ENCODE measurements at places on chromosomes 4 and X. TPM values are rescaled to one million over a fixed set of nuclear protein-coding genes. Genes with fewer than 3 reads are reported as not detected.

The GPR119 gene
- 7.6 TPM for polyA plus RNA-seq

The FGF13 gene
- polyA plus RNA-seq, result 0.49 TPM

The NOX1 gene
- not detected for polyA plus RNA-seq

DNA sequence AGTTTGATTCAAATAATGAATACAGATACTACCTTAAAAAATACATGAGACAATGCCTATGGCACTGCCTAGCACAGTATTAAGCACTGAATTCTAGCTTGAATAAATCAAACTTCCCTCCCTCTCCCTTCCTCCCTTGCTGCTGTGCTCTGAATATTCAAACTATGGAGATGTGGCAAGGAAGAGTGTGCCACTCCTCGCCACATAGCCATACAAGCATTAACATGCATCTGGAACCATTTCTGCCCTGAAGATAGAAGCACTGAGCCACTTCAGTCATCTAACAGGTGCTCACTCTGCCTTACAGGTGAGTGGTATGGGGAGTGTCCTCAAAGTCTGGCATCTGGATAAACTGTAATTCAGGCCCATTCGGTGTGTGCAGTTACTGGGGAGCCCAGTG, 276.9 kb downstream of the ARHGAP24 start:
- no peak for DNase-seq

DNA sequence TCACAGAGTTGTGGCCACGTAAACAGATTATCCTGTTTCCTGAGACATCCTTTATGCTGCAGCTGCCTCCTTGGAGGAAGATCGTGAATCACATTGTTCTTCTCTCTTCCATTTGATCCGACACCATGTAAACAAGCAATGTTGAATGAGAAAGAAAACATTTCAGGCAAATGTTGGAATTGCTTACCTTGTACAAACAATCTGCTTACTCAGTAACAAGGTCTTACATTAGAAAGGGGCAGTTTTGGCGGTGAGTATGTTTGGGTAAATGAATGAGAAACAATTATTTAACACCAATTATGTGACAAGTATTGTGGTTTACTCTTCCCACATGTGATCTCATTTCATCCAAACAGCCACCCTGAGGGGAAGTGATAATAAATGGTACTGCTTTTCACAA, 637.8 kb downstream of the RAB28 start:
- no peak for DNase-seq

DNA sequence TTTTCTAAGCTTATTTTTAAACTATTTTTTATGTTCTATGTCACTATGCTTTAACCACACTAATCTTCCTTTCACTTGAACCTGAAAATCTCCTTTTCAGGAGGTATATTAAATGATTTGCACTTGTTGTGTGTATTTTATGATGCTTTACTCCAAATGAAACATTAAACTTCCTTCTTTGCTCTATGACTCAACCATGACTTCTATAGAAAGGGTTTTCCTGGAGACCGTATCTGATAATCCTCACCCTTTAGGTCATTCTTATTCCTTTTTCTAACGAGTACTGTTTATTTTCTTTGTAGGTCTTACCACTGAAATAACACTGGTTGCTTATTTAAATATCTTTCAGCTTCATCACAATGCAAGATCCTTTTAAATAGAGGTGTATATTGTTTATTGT, 1163.2 kb downstream of the PCDH18 start:
- DNase-seq, result no peak

DNA sequence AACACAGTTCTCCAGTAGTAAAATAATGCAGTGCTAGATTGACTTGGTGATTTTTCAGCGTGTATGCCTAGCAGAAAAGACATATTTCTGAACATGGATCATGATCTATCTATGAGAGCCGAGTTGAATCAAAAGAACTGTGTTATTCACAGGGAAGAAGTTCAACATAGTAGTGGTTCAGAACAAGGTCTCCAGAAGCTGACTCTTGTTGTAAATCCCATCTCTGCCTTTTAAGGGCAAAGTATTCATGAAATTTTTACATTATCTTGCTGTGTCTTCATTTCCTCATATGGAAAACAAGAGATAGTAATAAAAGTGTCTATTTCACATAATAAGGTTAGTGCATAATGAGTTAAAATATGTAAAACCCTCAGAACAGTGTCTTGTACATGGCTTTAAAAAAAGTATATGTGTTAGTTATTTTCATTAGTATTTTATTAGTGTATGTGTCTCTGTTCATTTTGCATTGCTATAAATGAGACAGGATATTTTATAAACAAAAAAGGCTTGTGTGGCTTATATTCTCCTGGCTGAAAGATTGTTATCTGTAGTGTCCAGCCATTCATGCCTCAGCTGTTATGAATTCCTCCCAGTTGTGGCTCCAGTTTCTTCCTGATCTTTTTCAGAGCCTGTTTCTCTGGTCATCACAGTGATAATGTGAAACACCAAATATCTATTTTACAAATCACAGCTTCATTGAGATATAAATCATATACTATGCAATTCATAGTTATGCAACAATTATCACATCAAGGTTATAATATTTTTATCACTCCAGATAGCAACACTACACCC, 1351.2 kb downstream of the STIM2 start:
- DNase-seq, result no peak

GRCh38 chr4:77662396-77662795, 56.8 kb downstream of the CXCL13 start:
- DNase-seq, result no peak

DNA sequence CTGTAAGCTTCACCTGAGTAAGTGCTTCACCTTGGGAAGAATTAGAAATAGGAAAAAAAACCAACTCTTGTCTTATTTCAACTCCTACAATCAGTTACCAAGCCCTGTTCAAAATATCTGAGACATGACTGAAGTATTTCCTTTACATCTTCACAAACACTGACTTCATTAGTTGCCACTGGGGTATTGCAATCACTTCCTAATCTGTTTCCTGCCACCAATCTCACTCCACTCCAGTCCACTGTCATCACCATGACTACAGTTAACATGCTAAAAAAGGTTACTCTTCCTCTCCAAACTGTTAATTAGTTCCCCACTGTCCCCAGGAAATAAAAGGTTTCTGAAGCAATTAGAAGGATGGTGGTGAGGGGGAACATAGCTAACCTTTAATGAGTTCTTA, 3.3 kb upstream of the SUPT20HL1 start:
- DNase-seq, result no peak

DNA sequence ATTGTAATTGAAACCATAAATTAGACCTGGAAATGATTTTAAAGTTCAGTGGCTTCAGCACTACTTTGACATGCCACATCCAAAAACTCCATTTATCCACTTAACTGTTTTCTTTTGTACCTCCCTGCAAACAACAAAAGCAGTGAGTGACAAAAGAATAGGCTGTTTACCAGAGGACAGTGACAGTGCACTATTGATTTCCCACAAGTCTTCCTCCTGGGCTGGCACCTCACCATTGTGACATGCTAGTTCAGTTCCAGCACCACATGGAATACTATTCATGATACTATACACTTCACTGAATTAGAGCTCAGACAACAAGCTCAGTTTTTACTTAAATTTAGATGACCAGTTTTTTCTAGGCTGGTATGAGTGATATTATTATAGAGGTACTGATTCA, 29.3 kb downstream of the MOSPD2 start:
- DNase-seq, result no peak

- no peak for DNase-seq
These were observed 975.2 kb downstream of the STIM2 start for GRCh38 chr4:27835851-27836250.

DNA sequence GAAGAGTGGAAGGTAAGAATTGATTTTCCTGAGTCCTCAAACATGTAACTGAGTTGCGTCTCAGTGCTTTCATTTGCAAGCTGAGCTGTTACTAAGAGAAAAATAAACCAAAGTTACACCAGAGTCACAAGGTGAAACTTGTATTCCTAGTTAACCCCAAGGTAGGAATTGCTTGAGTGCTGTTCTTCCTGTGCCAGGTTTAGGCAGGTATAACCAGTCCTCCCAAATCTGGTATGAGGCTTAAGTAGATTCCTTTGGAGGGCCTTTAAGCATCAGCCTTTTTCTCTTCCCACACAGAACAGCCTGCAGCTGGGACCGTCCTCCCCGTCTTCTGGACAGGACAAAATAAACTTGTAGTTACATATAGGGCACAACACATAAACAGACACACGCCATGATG, 2.3 kb upstream of the BTC start:
- DNase-seq, result no peak

DNA sequence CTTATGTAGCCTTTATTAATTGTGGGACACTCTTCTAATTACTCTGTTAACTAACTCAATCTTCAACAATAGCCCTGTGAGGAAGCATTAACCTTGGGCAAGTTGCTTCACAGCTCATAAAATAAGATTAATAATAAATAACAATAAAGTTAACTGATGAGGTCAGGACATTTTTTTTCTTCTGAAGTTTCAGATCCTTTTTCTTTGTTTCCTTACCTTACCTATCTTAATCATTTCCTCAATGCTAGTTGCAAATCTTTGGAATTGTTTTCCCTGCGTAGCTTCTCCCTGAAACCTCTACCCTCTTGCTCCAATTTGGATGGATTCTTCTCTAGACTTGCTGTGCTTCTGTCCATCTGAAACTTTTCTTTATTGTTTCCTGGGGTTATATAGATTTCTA, 17.5 kb upstream of the PLAC8 start:
- no peak for DNase-seq

DNA sequence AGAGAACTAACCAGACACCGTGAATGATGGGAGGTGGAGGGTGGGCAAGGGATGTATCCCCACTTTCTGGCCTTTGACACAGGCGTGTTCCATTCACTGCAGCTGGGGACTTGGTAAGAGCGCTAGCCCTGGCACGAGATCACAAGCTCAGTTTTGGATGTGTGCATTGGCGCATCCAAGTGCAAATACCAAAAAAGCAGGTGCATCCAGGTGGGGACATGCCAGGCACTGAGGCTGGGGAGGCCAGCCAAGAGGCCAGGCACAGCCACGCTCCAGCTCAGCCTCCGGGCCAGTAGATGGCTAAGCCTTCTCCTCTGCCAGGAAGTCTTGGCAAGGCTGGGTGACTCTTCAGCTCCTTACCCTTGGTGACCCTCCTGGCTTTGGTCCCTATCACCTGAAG, 4.4 kb upstream of the ZFP92 start:
- no peak for DNase-seq

The PRRG1 gene
- polyA plus RNA-seq, result 0.84 TPM

DNA sequence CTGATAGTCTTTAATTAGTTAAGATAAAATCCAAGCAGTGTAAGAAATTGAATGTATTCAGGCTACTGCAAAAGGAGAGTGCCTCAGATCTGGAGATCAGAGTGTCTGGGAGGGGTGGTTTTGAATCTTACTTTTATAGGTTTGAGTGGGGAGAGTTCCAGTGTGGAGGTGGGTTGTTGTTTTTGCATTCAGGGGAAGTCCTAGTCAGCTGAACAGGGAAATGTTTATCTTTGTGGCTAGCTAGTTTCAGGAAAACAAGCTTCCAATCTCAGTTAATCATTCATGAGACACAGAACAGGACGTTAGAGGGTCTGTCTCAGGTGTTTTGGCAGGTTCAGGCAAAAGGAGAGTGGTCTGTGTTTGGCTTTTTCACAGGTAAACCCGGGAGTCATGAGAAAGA, 26.0 kb downstream of the ZNF81 start:
- no peak for DNase-seq

The RNF150 gene
- polyA plus RNA-seq, result 0.53 TPM

DNA sequence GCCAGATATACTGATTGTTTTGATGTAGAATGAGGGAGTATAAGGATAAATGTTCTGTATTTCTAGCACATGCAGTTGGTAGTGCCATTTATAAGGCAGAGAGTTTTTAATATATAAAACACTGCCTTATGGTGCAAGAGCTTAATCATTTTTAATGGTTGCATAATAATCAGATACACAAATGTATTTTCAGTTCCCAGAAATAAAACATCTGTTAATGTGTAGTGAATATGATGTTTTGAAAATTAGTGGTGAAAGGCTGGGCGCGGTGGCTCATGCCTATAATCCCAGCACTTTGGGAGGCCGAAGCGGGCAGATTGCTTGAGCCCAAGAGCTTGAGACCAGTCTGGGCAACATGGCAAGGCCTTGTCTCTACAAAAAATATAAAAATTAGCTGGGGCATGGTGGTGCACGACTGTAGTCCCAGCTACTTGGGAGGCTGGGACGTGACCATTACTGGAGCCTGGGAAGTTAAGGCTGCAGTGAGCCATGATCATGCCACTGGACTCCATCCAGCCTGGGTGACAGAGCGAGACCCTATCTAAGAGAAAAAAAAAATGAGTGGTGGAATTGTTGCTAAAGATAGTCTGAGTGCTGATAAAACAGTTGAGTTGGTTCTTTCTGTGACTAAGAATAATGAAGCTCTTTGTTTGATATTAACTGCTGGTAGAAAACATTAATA, 29.3 kb downstream of the CLCN3 start:
- peak; percentile 45 for DNase-seq

The KDR gene
- polyA plus RNA-seq, result 6.0 TPM

- DNase-seq, result no peak
These were observed 29.8 kb upstream of the SH3D19 start for GRCh38 chr4:151355155-151355554.

- no peak for DNase-seq
These were observed 4.8 kb upstream of the SYNPO2 start for GRCh38 chr4:118883861-118884260.

DNA sequence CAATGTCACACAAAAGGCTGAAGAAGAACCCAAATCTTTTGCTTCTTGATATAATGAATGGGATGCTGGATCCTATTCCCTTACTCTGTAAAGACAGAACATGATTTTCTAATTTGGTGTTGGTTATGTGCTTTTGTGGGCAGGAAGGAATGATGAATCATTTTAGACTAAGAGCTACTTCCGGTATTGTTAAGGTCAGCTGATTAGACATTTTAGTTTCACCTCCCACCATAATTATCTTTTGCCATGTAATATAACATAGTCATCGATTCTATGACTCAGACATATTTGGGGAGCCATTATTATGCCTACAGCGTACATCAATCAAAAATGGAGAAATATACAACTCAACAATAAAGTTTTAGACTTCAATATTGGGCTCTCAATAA, 265.3 kb downstream of the ZNF674 start:
- no peak for DNase-seq

All from pancreas (tissue), 10 donors.